Muscle of arm (tissue), 14 donors: ENCODE measurements at places on chromosomes 1 and 21.

- DNase-seq: no peak
These were observed 5.1 kb downstream of the FCRL2 start for GRCh38 chr1:157771661-157772425.

GRCh38 chr1:47727697-47728085, 269.5 kb downstream of the TRABD2B start:
- DNase-seq: no peak

DNA sequence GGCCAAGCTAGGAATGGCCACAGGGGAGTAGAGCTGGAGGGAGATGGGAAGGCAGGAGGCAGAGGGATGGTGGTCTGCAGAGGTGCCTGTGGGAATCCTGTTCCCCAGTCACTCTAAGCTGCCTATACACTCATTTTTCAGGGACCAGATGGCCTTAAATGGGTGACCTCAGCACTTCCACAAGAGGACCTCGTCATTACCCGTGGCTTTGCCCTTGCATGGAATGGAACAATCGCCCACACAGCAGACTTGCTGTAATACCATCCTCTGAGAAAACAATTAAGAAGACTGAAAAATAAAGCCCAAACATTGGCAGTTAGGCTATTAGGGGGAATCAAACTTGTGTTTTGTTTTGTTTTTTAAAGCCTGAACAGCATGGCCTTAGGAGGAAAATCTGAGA, 12.9 kb upstream of the TNN start:
- DNase-seq: no peak

DNA sequence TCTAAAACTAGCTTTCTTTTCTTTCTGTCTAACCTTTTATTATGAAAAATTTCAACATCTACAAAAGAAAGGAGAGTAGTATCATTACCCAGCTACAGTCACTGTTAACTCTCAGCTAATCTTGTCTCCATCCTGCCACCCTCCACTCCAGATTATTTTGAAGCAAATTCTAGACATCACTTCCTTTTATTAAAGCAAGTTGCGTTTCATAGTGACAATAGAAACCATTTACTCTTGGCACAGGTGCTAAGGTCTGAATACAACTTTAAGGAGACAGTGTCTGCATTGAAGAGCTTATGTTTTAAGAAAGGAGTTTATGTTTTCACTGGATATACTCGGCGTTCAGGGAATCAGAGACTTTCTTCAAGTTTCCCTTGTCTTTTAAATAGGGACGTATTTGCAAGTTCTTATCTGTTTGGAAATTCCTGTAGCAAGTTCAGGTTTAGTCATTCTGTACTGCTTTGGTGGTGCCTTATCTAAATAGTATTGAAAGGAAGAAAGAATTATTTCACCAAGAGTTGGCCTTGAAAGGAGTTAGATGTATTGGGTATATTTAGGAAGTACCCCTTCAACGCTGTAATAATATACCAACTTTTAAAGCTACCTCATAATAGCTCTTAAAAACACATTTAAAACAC, 42.7 kb downstream of the ITSN1 start:
- no peak for DNase-seq
